ENCODE measurements at places on chromosomes 5 and 9. TPM values are rescaled to one million over a fixed set of nuclear protein-coding genes. Genes with fewer than 3 reads are reported as not detected.

The ADAMTS16 gene
- 2.0 TPM for total RNA-seq

The GAS1 gene
- total RNA-seq, result 5.8 TPM

The PCDHA7 gene
- total RNA-seq, result 0.32 TPM

The AKNA gene
- total RNA-seq, result 8.9 TPM

The PTGDS gene
- total RNA-seq, result 42.7 TPM

The SHISAL2B gene
- 2.1 TPM for total RNA-seq

The TRIM52 gene
- 6.2 TPM for total RNA-seq

The WHRN gene
- 8.3 TPM for total RNA-seq

The IFNB1 gene
- not detected for total RNA-seq

The RASGEF1C gene
- total RNA-seq, result not detected

The CDH6 gene
- 9.2 TPM for total RNA-seq

The ZDHHC11B gene
- total RNA-seq, result 6.4 TPM

The LTC4S gene
- 2.9 TPM for total RNA-seq

The PCDHGB4 gene
- 2.0 TPM for total RNA-seq

The FAM153A gene
- 4.2 TPM for total RNA-seq

The OTP gene
- not detected for total RNA-seq

The RABEPK gene
- 4.1 TPM for total RNA-seq

The UNC13B gene
- total RNA-seq, result 25.6 TPM

The ARL14EPL gene
- total RNA-seq, result not detected

The FRRS1L gene
- total RNA-seq, result 1.7 TPM

The ARSI gene
- not detected for total RNA-seq

The PCAT7 gene
- total RNA-seq, result 0.41 TPM

The FOXD4L4 gene
- total RNA-seq, result not detected

The NUP188 gene
- total RNA-seq, result 13.5 TPM

The NUTM2F gene
- not detected for total RNA-seq

The GDNF gene
- total RNA-seq, result not detected

The DPYSL3 gene
- total RNA-seq, result 2.2 TPM

The PCDHGC3 gene
- total RNA-seq, result 17.8 TPM

The CCDC192 gene
- total RNA-seq, result not detected

The PCDHGA7 gene
- total RNA-seq, result 1.2 TPM

The GPRIN1 gene
- total RNA-seq, result 0.23 TPM

The INSYN2B gene
- total RNA-seq, result not detected

The CSF2 gene
- total RNA-seq, result not detected

The TRIM36 gene
- 2.1 TPM for total RNA-seq

The FCN1 gene
- total RNA-seq, result 2.8 TPM

The CEMIP2 gene
- total RNA-seq, result 20.7 TPM

The KDM3B gene
- total RNA-seq, result 25.7 TPM

The USP20 gene
- 14.1 TPM for total RNA-seq

The SOHLH1 gene
- total RNA-seq, result not detected

The IFNA21 gene
- not detected for total RNA-seq

The CNTNAP3B gene
- 1.4 TPM for total RNA-seq

The SCGB3A2 gene
- not detected for total RNA-seq

The ZNF454 gene
- 1.4 TPM for total RNA-seq

The FAM81B gene
- total RNA-seq, result 0.52 TPM

The CKMT2 gene
- 0.82 TPM for total RNA-seq

The PIP5K1B gene
- total RNA-seq, result 6.4 TPM

The GPR150 gene
- 2.9 TPM for total RNA-seq

The TLE1 gene
- 15.1 TPM for total RNA-seq

The C5orf34 gene
- total RNA-seq, result 0.56 TPM

The FBP1 gene
- total RNA-seq, result 21.0 TPM

The POU5F2 gene
- 0.78 TPM for total RNA-seq

The RMRP gene
- 15,171 TPM for total RNA-seq

The DIPK1B gene
- 4.7 TPM for total RNA-seq

The SLC9A3 gene
- 0.67 TPM for total RNA-seq

The IFT74 gene
- total RNA-seq, result 7.7 TPM

Data from pancreas (tissue), 10 donors.